ENCODE measurements at places on chromosomes 2 and 18.

- DNase-seq = no peak
These were observed 24.2 kb downstream of the XRCC5 start for GRCh38 chr2:216133397-216133796.

DNA sequence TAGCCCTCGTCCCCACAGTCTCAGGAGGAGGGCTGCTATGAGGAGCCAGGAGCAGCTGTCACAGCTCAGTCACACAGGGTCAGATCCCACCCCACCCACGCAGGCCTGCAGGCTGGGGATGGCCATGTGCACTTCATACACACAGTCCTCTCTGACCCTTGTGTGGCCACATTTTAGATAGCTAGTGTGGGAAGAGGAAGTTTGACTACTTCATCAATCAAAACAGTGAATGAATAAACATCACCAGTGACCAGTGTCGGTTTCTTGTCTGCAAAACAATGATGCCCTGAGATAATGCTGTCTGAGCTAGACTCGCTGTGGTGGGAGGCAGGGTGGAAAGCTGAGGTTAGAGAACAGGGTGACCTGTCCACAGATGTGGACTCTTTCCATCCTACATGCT is 107.1 kb downstream of the PIEZO2 start:
- DNase-seq = no peak

GRCh38 chr18:1604751-1605150 is 700.1 kb downstream of the ADCYAP1 start:
- no peak for DNase-seq

DNA sequence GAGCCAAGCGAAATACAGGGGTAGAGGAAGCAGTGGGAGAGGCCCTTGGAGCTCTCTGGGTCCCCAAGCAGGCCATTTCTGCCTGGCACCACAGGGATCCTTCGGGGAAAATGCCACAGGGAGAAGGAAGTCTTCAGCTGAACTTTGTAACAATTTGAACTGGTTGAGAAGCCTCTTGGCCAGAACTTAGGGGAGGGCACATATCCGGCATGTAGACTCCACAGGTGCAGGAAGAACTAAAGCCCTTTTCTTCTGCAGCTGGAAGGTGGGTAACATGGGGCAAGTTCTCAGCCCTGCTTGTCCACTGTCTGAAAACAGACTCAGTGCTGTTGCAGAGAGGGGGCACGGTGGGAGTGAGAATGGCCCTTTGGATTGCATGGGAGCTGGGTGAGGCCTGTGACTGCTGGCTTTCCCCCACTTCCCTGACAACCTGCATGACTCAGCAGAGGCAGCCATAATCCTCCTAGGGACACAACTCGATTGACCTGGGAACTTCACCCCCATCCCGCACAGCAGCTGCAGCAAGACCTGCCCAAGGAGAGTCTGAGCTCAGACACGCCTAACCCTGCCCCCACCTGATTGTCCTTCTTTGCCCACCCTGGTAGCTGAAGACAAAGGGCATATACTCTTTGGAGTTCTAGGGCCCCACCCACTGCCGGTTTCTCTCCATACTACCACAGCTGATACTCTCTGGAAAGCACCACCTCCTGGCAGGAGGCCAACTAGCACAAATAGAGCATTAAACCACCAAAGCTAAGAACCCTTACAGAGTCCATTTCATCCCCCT is 101.6 kb upstream of the FAM136A start:
- no peak for DNase-seq

DNA sequence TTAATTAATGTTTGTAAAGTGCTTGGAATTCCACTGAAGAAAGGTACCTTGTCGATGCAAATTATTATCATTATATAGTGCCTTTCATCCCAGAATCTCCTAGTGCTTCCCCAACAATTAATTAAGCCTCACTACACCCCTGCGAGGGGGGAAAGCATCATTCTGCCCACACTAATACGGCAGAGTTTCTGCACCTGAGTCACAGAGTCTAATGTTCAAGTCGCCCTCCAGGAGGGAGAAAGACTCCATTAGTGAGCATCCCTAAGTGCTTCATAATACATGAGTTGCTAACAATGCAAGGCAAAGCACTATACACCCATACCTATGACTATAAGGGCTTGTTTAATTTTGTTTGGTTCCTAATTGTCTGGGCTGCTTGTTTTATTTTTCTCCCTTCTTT is 25.4 kb upstream of the NRP2 start:
- no peak for DNase-seq

GRCh38 chr2:183037553-183038340 is 510 bp downstream of the NCKAP1 start:
- peak; percentile 75 for DNase-seq

GRCh38 chr2:85266146-85267041 is 61.4 kb downstream of the TGOLN2 start:
- DNase-seq = peak; percentile 34

- DNase-seq = no peak
These were observed 41.3 kb downstream of the SCG2 start for GRCh38 chr2:223560749-223561435.

GRCh38 chr2:9519250-9519649 is 36.4 kb downstream of the ADAM17 start:
- DNase-seq = no peak

GRCh38 chr2:167135706-167136105 is 247.4 kb downstream of the XIRP2 start:
- DNase-seq = no peak

- DNase-seq = no peak
These were observed 85.3 kb downstream of the NRP2 start for GRCh38 chr2:205767617-205768016.

- DNase-seq = no peak
These were observed 94.5 kb upstream of the CCDC150 start for GRCh38 chr2:196544906-196545433.

DNA sequence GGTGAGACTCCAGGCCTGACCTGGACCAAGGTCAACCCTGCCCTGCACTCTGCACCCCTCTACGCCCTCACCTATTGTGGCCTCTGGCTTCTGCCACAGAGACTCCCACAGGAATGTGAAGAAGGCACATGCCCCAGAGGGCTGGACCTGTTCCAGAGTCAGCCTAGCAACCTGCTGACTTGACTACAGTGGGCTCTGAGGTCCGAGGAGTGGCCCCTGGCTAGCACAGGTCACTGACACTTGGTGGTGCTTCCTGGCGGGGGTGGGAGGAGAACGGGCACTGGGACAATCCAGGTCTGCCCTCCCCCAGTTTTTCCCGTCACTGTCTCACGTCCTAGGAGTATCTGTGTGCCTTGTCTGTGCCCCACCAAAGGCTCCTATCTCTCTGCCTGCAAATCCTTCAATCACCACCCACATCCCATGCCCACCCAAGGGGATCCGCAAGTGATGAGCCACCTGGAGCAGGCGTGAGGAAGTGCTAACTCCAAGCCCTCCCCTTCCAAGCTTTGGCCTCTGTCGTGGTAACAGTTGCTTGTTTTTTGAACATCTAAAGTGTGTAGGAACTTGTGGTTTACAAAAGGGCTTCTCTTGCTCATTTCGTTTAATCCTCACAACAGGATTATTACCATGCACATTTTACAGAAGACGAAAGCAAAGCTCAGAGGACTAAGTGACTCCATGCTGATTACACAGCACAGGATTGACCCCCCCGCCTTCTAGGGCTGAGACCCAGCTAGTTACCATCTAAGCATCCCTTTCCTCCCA is 86.2 kb downstream of the MCFD2 start:
- no peak for DNase-seq

DNA sequence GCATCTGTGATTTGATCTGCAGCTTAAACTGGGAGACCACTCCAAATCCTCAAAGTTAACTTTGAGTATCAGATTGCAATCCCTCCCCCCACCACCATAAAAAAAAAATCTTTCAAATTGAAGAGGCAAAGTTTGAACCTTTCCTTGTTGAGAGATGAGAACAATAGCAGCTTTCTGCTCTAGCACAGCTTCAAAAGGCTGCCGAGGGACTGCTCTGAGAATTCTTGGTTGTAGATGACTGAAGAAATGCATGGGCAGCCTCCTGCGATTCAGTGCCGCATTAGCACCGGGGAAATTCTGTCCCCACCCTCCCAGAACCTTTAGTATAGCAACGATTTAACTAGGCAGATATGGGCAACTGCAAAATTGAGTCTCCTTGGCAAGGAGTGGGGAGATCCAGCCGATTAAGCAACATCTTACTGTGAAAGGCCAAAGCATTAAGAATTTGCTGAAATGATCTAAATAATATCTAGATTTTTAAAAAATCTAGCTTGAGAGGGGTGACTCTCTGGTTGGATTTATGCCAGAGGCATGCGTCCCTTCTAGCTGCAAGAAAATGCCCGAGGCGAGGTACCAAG is 3.9 kb upstream of the SP5 start:
- no peak for DNase-seq

- DNase-seq = no peak
These were observed 114.4 kb downstream of the ZNF385B start for GRCh38 chr2:179746981-179747380.

GRCh38 chr2:101679037-101679726 is 18.3 kb upstream of the MAP4K4 start:
- DNase-seq = no peak

GRCh38 chr2:99641999-99642398 is 152.2 kb upstream of the REV1 start:
- no peak for DNase-seq

- no peak for DNase-seq
These were observed 21.0 kb downstream of the PAX8 start for GRCh38 chr2:113257516-113258264.

DNA sequence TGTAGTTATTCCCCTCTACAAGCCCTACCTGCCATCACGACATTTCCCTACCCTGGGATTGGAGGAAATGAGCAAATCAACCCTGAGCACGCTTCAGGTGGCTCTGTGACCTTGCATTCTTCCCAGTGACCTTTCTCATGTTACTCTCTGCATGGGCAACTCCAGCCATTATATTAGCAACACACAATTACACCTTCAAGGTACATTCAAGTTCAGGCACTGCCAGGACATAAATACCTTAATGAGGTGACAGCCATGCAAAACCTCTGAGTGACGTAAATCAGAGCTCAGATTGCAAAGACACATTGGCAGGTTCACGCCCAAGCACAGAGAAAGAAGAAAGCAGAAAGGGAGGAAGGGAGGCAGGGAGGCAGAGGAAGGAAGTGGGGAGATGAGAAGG is 68.7 kb upstream of the ALK start:
- DNase-seq = no peak

DNA sequence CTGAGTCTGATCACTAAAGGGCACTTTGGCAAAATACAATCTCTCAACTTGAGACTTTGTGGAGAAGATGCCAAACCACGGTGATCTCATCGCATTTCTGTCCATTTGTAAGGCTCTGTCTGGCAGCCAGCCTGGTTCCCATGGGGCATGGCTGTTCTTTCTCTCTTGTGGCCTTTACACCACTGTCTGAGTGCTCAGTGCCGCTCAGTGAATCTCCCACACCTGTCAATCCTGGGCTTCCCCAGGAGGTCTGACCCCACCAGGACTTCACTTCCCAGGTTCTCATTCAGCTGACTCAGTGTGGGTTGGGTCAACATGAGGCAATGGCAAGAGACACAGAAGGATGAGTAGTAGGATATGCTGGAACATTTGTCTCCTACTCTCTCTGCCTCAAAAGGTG is 96.8 kb upstream of the TRIB2 start:
- no peak for DNase-seq

GRCh38 chr2:47810850-47811249 is 27.9 kb downstream of the MSH6 start:
- DNase-seq = no peak

DNA sequence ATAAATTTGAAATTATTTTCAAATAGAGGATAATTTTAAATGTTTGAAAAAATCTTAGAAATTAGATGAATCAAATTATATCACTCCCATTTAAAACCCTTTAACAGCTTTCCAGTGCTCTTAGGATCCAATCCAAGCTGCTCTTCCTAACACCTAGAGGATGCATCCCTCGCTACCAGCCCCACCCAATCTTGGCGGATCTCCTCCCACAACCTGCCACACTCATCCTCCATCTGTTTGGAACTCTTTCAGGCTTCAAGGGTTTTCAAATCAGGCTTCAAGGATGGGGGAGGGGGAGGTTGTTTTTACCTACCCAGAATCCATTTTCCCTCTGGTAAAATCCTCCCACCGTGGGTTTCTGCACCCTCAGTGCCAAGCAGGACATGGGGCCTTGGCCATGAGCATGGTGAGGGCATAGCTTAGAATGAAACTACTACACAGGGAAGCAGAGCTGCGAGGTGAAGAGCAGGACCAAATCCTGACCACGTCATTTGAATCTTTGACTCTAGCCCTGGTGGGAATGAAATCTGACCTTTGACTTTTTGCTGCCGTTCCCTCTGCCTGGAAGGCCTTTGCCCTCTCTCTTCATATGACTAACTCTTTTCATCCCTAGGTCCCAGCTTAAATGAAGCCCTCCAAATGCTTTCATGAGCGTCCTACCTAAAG is 113.0 kb upstream of the MAPRE2 start:
- no peak for DNase-seq

DNA sequence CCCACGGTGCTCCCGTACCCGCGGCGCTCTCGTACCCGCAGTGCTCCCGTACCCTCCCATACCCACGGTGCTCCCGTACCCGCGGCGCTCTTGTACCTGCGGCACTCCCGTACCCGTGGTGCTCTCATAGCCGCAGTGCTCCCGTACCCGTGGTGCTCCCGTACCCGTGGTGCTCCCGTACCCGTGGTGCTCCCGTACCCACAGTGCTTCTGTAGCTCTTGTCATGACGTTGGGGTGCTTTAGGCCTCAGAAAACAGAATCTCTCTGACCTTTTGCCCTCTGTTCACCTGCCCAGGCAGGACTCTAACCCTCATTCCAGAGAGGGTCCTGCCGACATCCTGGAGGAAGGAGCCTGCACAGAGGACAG is 35.3 kb downstream of the SLC66A2 start:
- DNase-seq = no peak

GRCh38 chr2:236344446-236344845 is 80.2 kb upstream of the ASB18 start:
- DNase-seq = no peak

DNA sequence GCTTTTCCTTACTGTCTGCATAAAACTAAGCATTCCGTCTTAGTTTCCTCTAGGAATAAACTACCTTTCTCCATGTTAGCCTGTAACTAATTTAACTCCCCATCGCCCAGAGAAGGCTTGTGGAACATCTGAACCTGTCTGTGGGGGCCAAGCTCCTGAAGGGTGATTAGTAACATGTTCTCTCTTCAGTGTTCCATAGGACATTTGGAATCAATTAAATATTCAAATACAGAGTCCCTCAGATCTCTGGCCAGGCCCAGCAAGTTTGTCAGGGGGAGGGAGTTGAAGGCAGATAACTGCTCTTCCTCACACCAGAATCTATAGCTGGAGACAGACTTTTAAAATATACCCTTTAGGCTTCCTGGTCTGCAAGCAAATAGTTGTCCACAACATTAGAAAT is 8.8 kb downstream of the RDH14 start:
- DNase-seq = no peak

DNA sequence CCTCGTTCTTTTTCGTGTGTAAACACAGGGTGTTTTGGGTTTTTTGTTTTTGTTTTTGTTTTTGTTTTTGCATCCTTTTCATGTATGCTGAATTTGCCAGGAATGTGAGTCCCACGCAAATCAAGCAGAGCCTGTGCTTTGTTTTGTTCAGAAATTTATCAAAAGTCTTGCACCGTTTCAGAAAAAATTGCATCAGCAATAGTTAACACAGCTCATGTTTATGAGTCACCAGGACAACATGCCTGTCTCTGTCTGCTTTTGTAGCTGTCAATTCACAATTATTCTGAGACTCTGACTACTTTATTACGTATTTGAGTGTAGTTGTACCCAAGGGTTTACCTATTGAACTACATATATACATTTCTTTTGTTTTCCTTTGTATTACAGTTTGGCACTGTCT is 38.3 kb downstream of the MRPL44 start:
- DNase-seq = no peak

Data from stimulated activated naive CD4-positive, alpha-beta T cell (primary cell).